ENCODE measurements at places on chromosomes 3 and 15.

DNA sequence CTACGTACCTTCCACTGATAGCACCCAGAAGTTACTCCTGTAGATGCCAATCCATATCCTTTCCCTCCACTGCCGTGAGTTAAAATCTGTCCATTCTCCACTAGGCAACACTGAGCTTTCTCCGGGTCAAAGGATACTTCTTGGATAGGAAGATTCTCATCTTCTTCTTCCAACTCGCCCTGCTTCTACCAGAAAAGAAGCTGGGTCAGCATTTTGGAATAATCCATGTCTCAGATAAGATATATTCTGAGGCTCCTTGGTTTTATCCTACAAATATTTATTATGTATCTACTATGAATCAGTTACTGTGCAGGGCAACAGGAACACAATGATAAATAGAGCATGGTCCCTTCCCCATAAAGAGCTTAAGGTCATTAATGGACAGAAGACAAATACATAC lies 89.2 kb downstream of the FBXL22 start:
- DNase-seq: no peak

DNA sequence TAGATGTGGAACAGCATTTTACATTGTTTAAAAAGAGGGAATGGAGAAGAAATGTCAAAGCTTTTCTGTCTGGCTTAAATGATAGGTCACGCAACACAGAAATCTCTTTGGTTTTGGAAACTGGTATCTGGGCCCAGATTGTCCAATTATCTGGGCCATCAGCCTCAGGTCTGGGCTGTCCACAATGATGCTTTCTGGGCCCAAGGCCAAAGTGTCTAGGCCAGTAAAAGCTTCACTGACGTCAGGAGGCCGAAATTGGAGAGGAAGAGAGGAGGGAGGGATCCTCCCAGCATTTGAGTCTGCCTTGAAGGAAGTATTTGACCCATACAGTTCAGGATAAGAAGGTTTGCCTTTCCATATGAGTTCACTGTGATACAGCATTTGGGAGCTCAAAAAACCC lies 60.7 kb upstream of the ALDH1A3 start:
- no peak for DNase-seq

DNA sequence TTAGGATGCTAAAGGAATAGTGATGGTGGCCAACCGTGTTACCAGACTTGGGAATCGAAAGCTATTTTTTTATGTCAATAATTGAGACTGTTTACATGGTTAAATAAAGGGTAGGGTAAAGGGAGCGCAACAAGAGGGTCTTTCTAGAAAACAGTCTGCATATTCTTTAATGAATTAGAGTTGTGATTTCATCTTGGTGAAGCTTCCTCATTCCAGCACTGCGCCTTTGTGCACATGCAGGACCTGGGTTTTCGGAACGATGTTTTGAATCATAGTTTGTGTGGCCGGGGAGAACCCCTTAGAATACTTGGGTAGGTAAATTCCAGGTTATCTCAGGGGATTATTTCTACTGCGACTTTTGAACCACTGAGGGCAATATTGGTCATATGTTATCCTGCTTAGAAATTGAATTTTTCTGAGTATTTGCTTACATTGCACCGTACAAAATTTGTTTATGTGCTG lies 1.3 kb downstream of the PIK3CA start:
- peak; percentile 51 for DNase-seq

DNA sequence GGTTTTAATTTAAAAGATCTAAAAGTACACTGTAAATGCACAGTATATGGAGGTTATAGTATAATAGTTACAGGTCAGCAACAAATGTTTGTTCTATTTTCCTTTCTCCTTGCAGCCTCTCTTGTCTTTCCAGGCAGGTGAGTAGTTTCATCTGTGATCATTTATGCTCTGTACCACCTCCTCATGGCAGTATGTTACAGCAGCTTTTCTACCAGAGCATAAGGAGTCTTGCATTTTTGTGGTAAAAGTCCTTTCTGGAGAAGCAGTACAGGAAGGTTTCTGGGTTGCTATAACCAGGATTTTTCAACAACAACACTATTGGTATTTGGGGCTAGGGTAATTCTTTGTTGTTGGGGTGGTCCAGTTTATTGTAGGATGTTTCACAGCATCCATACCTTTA lies 59.5 kb downstream of the ZNF609 start:
- DNase-seq: no peak

DNA sequence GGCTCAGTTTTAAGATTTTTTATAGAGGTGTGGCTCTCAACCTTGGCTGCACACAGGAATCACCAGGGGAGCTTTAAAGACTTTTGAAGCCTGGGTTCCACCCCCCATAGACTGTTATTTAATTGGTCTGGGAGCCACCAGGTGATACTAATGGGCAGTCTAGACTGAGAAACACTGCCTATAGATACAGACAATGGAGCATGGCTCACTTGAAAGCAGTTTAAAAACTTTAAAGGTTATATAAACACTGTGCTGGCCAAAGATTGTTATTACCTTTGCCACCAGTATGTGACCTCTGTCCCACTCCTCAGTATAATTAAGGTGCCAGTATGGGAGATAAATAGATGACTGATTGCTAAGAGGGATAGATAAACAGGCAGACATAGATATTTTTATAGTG lies 3.8 kb downstream of the GOLIM4 start:
- DNase-seq: no peak

DNA sequence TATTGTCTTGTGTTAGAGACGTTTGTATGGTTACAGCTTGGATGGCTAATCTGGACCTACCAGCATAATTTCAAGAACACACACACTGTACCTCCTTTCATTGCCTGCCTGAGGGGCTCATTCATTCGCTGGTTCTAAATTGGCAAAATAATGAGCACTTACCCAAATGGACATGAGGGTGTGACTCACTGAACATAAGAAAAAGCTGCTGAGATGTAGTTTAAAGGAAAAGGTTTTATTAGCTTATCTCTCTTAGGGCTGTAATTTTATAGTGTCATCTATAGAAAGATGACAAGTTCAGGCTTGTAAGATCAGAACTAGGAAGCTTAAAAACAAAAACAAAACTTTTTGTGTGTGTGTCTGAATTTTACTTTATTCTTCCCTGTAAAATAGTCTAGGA lies 120.7 kb upstream of the WNT7A start:
- DNase-seq: no peak

GRCh38 chr3:141594357-141594756 lies 107.5 kb downstream of the RASA2 start:
- DNase-seq: no peak

- DNase-seq: peak; percentile 7
Measured at GRCh38 chr3:11634081-11634635, 9.6 kb downstream of the VGLL4 start.

- DNase-seq: no peak
Measured at GRCh38 chr3:67580430-67581000, 73.9 kb downstream of the SUCLG2 start.

DNA sequence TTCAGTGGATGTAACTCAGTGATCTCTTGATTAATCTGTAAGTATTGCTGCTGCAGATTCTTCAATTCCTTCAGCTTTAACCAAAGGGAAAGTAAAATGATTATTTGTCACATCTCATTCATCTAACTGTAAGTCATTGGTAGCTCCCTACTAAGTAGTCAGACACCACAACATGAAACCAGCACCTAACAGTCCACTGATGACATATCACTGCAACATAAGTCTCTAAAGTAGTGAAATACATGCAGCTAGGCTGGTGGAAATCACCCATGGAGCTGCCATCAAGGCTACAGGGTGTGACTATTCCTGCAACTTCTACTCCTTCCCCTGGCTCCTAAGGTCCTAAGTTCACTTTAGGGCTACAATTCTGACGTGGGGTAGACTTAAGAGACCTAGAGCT lies 21.1 kb upstream of the HCLS1 start:
- no peak for DNase-seq

- DNase-seq: no peak
Measured at GRCh38 chr15:72105111-72105510, 12.8 kb downstream of the MYO9A start.

DNA sequence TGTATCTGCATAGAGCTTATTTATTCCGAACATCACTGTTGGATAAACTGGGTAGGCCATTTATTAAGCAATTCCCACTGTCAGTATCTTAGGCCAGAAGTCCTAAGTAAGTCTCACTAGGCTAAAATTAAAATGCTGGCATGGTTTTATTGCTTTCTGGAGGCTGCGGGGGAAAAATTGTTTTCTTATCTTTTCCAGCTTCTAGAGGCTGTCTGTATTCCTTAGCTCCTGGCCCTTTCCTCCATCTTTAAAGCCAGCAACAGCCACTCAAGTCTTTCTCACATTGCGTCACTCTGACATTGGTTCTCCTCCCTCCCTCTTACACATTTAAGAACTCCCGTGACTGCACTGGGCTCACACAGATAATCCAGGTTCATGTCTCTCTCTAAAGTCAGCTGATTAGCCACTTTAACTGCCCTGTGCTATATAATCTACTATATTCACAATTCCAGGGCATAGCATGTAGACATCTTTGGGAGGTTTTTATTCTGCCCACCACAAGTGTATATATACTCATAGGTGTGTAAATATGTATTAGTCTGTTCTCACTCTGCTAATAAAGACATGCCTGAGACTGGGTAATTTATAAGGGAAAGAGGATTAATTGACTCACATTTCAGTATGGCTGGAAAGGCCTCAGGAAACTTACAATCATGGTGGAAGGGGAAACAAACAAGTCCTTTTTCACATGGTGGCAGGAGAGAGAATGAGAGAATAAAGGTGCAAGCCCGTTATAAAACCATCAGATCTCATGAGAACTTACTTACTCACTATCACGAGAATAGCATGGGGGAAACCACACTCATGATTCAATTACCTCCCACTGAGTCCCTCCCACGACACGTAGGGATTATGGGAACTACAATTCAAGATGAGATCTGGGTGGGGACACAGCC lies 113.5 kb upstream of the SLC7A14 start:
- DNase-seq: no peak

DNA sequence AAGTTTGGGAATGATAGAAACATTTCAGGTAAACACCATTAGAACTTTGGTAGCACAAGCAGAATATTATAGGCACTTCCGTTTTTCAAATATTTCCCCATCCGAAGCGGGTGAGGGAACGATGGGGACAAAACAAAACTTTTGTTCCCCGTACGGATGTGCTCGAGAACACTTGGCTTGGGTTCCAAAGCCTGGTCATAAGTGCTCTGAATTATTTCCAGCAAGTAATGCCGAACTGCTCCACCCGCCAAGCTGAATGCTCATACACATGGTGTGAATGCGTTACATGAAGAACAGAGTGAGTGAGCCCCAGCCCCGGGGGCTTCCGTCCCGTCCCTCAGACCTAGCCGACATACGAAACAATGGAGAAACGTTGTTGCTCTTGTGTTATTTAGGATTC lies 438.2 kb upstream of the ARRDC4 start:
- DNase-seq: no peak

- no peak for DNase-seq
Measured at GRCh38 chr3:41317718-41318117, 118.4 kb downstream of the CTNNB1 start.

GRCh38 chr3:187946163-187946691 lies 201.0 kb upstream of the BCL6 start:
- DNase-seq: no peak

DNA sequence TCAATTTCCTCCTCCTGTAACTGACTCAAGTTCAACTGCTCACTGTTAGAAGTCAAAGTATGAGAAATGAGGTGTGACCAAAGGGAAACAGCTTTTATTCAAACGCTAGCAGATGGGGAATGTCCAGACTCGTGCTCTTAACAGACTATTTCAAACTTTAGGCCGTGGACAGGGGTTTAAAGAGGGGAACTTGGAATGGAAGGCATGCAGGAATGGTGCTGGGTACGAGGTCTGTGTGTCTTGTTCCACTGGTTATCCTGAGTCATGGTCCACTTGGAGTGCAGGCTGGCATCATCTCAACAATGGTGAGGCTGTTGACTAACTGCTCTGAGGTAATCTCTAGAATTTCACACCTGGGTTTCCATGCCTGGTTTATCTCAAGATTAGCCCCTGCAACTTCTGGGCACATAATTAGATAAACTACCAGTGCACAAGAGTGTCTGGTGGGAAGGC lies 22.9 kb upstream of the DNAAF4 start:
- DNase-seq: no peak

DNA sequence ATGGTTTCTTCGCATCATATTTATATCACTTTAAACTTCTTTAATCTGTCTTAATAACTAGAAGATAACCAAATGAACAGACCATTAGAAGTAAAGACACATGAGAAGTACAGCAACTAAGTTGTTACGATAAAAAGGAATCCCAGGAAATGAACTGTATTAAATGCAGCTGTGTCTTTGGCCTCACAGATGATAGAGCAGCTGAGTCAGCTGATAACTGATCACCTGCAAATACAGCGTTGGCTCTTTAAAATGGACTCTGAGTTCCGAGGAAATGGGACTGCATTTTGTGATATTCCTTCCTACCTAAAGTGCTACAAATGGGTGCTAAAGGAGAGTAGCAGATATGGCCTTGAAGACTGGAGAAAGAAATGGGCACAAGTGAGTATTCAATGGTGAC lies 121.0 kb upstream of the C15orf61 start:
- DNase-seq: no peak

DNA sequence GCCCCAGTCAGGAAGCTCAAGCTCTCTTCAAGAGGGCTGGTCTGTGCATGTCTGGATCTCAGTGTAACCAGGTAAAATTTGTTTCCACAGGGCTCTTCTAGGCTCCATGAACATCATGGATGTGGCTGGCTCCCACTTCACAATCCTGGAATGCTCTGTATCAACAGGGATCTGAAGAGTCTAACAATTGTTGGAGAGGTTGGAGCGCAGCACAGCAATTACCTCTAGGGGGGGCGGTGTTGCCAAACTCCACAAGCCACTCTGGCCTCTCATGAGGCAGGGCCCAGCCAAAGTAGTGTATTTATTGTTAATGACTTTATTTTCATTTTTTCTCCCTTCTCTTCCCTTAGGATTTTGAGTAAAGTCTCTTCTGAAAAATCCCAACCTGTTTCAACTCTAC lies 6.1 kb upstream of the EIF2B5 start:
- peak; percentile 21 for DNase-seq

DNA sequence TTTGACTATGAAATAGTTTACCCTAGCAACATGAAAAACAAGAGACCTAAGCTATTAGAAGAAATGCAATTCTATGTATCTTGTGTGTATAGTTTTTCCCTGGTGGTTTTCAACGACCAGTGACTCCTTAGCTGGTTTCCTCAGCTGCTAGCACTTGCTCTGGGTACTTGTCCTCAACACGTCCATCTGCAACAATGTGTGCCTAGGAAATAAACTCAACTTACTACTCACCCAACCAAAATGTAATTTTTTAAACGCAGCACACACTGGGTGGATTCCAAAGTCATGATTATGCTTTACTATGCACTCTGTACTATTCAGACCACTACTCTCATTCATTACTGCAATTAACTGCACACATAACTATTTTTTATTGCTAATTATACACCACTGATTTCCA lies 31.0 kb downstream of the CPA3 start:
- no peak for DNase-seq

GRCh38 chr3:102733791-102734563 lies 299.2 kb downstream of the ZPLD1 start:
- no peak for DNase-seq

- no peak for DNase-seq
Measured at GRCh38 chr15:68691705-68692104, 112.9 kb downstream of the CORO2B start.

- DNase-seq: no peak
Measured at GRCh38 chr3:185726254-185726967, 98.4 kb downstream of the IGF2BP2 start.

- DNase-seq: peak; percentile 12
Measured at GRCh38 chr15:95557226-95558046, 773.1 kb upstream of the NR2F2 start.

Measured in stimulated activated CD4-positive, alpha-beta T cell treated with anti-CD3 and anti-CD28 coated beads, Interleukin-15, amount 100 ng/mL, for 24 hours (primary cell).